ENCODE measurements at places on chromosomes 11 and 22.

DNA sequence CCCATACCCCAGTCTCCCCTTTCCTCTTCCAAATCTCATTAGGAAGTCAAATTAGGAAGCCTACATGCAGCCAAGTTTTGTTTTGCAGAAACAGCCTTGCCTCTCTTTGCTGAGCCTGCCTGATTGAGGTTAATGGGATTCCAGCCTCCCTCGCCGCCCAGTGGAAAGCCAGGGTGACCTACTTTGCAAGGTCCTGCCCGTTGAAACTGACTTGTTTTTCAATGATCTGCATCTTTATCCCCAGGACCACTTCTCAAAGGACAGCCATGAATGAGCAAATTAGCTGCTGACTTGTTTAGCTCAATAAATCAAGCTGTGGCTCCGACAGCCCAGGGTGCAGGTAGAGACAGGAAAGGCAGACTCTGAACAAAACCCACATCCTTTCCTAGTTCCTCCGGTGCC lies 110.4 kb downstream of the RRAS2 start:
- DNase-seq = no peak

- no peak for DNase-seq
Measured at GRCh38 chr11:30110691-30111090, 93.9 kb upstream of the KCNA4 start.

- DNase-seq = no peak
Measured at GRCh38 chr11:111792955-111793500, 26.8 kb upstream of the PPP2R1B start.

GRCh38 chr11:60252213-60253108 lies 9.5 kb upstream of the MS4A4E start:
- DNase-seq = no peak

GRCh38 chr11:78176605-78177141 lies 11.8 kb downstream of the KCTD21 start:
- DNase-seq = no peak

- no peak for DNase-seq
Measured at GRCh38 chr11:5036669-5037068, 9.7 kb upstream of the OR52J3 start.

GRCh38 chr11:110130642-110131238 lies 37.5 kb downstream of the ZC3H12C start:
- DNase-seq = no peak

- no peak for DNase-seq
Measured at GRCh38 chr22:21961886-21962654, 9.4 kb upstream of the PPM1F start.

GRCh38 chr11:119599864-119600541 lies 129.0 kb downstream of the NECTIN1 start:
- DNase-seq = no peak

DNA sequence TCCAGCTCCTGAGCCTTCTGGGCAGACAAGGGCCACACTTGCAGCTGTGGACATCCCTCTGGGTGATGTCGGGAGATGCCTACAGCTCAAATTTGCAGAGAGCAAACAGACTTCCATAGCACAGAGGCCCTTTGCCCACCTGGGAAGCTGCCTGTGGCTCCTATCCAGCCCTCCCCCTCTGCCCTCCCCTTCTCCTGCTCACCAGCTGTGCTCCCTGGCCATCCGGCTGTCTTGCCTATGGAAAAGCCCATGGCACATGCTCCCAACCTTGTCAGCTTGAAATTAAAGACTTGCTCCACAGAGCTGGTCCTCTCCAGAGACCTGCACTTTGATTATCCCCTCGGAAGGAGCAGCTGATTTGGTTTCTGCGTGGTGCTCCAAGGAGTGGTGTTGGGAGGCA lies 118.9 kb upstream of the NECTIN1 start:
- no peak for DNase-seq

DNA sequence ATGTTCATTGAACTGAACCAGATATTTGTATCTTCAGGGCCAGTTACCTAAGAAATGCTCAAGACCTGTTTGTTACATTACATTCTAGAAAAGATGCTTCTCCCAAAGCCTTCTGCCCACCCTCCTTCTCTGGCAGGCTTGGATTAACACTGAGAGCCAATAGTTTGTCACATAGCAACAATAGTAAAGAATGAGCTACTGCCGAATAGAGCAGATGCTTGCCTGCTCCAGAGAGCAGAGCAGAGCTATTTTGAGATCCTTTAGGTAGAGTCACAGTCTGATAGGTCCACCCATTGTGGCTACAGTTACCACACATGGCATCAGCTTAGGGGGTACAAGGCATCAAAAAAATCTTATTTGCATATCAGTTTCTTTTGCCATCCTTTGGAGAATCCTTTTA lies 13.5 kb upstream of the EP300 start:
- DNase-seq = no peak

DNA sequence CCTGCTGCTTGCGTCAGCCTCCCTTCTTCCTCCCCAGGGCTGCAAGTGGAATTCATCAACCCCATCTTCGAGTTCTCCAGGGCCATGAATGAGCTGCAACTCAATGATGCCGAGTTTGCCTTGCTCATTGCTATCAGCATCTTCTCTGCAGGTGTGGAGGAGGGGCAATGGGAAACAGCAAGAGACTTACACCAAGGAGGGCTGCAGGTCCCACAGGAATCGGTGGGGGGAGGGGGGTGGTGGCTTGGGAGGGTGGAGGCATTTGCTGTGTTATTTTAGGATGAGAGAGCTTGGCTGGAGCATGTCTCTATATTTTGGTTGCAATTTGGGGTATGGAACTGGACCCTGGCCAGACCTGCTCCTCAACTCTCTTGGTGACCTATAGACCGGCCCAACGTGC lies 2.1 kb upstream of the MADD start:
- no peak for DNase-seq
